Astrocyte of the spinal cord (primary cell): ENCODE measurements at places on chromosomes 5 and 9.
A peak's percentile ranks its signal among the peaks of the same experiment; 100 is the strongest.

DNA sequence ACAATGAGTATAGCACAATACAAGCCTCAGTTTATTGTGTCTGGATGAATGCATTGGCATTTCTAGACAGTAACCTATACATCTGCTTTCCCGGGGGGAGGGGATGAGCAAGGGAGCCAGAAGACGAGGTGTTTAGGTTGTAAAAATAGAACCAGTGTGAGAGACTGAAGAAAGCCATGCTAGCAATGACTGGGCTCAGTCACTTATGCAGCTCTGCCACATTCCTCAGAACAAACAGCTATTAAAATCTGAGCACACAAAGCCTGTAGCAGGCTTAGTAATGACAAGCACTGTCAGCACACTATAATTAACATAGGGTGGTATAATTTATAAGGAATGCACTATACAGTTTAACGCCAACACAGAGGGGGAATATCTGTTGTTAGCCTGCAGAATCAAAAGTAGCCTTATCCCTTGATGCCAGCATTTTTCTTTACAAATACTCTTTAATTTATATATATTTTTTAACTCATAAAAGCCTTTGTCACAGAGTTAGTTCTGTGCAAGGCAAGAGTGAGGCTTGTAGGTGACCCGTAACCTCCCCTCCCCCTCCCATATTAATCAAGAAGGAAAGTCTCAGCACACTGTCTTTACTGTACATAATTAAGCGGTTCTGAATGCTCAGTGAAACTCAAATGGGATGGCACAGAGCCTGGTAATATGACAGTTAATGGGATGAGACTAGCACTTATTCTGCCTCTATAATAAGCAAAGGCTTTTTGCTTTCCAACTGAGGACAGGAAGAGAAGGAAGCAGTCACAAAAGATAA, 295.4 kb downstream of the CSNK1G3 start:
- DNase-seq = no peak

DNA sequence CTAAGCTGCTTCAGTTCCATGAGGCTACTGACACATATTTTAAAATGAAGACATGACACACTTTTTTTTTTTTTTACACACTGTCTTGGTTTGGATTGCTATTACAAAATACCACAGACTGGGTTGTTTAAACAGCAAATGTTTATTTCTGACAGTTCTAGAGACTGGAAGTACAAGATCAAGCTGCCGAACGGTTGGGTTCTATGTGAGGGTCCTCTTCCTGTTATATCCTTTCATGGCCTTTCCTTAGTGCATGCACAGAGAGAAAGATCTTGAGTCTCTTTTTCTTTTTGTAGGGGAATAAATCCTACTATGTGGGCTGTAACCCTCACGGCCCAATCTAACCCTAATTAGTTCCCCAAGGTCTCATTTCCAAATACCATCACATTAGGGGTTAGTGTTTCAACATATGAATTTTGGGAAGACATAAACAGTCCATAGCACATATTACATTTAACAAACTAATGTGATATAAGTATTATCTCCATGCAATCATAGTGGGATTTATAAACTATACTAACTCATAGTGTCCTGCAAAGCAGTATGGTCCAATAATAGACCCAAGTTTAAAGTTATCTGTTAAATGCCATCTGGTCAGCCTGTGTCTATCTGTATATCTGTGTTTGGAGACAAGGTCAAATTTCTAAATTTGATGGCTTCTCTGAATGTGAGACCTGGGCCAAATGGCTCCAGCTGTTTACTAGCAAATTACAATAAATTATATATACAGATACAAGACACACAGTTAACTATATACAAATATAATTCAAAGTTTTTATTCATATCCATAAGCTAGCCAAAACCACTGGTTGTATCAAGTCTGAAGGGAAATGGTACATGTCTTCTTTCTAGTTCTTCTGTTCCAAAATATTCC, 90.3 kb upstream of the NREP start:
- DNase-seq = no peak

GRCh38 chr9:130987738-130988399, 21.1 kb upstream of the LAMC3 start:
- DNase-seq = no peak

DNA sequence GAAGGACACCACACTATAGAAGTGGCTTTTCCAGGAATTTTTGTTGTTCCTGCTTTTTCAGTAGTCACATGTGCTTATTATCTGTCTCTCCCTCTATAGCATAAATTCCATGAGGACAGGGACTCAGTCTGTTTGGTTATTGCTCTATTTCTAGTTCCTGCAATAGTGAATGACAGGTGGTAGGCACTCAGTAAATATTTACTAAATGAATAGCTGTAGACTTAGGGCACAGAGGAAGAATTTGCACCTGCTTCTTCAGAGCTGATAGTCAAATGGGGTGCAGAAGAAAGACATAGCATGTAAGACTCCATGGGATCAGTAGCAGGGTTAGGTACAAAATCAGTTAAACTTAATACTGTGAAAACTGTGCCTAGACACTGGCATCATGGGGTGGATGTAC, 580.2 kb downstream of the CCDC171 start:
- no peak for DNase-seq

GRCh38 chr9:117188394-117188793, 226.5 kb downstream of the ASTN2 start:
- no peak for DNase-seq

GRCh38 chr5:100722657-100723056, 180.4 kb downstream of the ST8SIA4 start:
- no peak for DNase-seq

- no peak for DNase-seq
Measured at GRCh38 chr5:62608529-62609511, 30.2 kb downstream of the LRRC70 start.

DNA sequence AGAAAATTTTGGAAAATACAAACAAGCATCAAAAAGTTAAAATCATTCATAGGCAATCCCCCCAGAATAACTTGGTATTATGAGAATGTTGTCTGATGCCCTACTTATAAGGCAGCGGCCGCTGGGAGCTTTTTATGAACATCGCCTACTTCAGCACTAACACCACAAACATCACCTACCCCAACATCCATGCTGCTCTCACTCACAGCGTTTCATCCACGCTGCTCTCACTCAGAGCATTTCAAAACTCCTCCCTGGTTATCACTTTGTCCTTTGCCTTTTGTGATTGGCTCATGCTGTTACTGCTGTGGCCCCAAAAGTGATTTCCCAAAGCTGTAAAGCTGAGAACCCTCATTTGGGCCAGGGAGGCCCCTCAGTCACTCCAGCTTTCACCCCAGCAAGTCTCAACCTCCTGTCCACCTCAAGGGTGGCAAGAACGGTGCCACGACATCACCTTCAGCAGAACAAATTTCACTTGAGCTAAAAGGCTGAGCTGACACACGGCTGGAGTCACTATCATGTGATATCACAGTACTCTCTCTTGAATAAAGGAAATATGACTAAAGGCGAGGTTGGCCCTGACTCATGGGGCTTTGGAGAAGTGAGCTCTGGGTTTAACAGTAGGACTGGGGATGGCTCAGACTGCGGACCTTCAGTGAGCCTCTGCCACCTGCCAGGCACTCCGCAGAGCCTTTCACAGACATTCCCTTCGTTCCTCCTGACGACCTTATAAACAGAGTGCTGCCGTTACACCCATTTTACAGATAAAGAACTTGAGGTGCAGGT, 25.2 kb downstream of the SHC3 start:
- peak; percentile 81 for DNase-seq
